ENCODE measurements at places on chromosomes 7 and 10.

DNA sequence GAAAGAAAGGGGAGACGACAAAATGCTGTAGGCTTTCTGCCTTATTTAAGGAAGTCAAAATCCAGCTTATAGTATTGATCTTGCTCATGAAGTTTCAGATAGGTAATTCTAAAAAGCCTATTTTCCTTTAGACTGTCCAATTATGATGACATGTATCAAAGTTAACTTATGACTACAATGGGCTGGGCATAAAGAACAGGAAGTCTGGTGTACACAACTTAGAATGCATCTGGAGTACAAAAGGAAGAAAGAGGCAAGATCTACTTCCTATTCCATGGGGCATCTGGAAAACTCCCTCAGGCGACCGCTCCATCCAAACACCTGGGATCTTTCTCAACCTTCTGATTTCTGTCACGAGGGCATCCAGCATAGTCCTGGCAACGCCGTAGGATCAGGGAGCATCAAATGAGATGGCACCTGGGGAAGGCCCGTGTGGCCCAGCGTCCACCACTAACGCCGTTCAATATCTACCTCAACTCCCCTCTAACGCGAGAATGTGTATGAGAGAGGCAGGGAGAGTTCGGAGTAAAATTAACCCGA lies 512 bp downstream of the FAM24B start:
- no peak for DNase-seq

DNA sequence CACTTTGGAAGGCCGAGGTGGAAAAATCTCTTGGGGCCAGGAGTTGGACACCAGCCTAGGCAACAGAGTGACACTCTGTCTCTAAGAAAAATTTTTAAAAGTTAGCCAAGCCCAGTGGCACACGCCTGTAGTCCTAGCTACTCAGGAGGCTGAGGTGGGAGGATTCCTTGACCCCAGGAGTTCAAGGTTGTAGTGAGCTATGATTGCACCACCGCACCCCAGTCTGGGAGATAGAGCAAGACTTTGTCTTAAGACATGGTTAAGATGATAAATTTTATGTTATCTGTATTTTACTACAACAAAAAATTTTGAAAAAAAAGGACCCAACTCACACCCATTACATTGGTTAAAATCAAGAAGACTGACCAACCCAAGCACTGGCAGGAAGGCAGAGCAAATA lies 44.4 kb upstream of the SMARCD3 start:
- DNase-seq: no peak

DNA sequence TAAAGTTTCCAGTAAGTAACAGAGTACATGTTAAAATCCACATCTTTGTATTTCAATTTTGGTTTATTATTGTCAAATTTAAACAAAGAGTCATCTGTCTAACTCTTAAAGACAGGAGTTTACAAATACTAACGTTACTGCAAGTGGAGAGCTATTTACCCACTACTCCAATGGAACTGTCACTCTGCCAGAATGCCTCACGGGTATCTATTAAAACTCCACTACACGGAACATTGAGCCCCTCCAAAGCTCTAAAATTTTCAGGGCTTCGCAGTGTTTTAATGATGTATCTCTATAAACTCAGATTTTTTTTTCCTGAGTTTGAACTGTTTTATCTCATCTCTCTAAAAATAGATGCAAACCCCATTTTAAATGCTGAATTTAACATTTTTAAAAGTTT lies 388.7 kb upstream of the SEMA3A start:
- DNase-seq: no peak

DNA sequence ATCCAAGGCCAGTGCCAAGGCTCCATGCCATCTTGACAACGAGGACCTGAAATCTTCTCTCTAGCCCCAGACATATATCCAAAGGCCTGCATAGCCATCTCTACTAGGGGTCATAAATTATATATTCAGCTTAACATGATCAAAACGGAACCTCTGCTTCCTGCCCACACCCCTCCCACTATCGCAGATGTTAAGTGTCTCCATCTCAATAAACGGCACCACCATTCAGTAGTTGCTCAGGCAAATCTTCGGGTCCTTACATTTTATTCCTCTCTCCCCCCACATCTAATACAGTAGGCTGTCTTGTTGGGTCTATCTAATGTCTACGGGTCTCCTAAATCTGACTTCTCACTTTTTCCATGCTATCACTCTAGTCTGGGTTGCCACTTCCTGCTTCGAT lies 201.1 kb upstream of the PLXNA4 start:
- no peak for DNase-seq

DNA sequence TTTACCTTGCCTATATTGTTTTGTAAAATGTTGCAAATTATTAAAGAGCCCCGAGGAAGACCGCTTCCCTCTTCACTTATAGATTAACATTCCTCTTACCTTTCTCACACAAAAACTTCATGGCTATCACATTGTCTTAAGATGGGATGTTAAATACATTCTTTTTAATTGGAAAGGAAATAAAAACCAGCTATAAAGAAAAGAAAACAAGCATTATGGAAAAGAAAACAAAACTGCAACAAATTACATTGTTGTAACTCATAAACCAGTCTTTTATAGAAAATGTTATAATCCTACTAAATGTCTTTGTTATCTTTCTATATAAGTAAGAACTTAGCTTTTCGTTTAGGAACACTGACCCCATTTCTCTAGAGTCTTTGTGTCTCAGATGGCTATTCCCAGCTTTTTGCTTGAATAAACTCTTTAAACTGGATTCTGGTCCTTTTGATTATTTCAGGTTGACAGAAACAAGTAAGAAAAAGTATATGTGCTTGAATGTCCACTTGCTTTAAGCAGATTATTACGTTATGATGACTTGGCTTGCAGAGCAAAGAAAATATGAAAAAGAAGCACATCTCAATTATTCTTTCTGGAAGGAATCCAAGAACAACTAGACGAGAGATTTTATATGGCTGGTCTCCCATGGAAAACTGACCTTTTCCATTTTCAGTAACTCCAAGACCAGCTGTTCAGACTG lies 128.2 kb downstream of the AKR1D1 start:
- no peak for DNase-seq

DNA sequence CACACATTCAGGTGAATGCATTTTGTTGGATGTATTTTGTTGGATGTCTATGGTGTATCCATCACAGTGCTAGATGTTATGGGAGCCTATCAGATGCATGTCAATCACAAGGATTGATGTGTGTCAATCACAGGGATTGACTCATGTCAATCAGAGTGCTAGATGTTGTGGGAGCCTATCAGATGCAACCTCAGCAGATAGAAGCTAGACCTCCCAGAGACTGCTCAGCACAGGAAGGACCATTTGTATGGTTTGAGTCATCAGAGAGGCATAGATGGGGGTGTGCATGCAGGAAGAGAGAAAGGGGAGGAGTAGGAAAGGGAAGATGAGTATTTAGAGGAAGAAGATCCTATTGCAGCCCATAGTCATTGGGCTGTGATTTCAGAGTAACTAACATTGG lies 48.3 kb upstream of the PITRM1 start:
- no peak for DNase-seq

DNA sequence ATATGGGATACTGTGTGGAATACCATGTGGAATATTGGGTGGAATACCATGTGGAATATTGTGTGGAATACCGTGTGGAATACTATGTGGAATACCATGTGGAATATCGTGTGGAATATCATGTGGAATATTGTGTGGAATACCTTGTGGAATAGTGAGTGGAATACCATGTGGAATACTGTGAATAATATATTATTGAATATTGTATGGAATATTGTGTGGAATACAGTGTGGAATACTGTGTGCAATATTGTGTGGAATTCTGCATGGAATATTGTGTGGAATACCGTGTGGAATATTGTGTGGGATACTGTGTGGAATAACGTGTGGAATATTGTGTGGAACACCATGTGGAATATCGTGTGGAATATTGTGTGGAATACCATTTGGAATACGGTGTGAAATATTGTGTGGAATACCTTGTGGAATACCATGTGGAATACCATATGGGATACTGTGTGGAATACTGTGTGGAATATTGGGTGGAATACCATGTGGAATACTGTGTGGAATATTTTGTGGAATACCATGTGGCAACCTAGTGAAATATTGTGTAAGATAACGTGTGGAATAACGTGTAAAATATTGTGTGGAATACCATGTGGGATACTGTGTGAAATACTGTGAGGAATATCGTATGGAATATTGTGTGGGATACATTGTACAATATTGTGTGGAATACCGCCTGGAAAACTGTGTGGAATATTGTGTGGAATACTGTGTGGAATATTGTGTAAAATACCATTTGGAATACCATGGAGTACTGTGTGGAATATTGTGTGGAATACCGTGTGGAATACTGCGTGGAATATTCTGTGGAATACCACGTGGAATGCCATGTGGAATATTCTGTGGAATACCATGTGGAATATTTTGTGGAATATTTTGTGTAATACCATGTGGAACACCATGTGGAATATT lies 133.9 kb upstream of the CHST15 start:
- no peak for DNase-seq

DNA sequence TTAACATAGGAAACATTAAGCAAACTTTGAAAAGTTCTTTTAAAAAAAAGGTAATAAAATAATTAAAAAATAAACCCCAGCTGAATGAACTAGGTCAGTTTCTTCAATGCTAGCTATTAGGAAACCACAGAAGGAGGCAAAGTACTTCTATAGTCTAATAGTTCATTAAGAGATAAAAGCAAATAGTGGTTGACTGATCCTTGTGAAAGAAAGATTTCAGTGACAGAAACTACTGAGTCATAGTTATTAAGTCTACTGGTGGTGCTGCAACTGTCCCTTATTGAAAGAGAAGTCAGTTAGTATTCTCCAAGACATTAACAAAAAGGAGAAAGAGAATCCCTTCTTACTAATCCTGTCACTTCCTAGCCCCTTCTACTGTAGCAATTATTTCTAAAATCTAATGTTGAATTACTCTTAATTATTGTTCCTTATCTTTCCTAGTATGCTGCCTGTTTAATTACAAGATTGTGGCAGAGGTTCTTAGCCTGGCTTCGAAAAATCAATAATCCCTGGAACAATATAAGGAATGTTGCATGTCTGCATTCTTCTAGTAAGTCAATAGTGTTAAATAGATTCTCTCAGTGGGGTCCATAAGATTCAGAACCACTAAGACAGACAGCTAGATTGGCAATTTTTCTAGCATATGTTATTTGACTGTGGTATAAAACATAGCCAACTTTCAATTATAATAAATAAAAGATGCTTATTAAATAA lies 18.2 kb downstream of the TCTN3 start:
- no peak for DNase-seq

- DNase-seq: no peak
These were observed 20.5 kb upstream of the PPP1R3C start for GRCh38 chr10:91653219-91653870.

DNA sequence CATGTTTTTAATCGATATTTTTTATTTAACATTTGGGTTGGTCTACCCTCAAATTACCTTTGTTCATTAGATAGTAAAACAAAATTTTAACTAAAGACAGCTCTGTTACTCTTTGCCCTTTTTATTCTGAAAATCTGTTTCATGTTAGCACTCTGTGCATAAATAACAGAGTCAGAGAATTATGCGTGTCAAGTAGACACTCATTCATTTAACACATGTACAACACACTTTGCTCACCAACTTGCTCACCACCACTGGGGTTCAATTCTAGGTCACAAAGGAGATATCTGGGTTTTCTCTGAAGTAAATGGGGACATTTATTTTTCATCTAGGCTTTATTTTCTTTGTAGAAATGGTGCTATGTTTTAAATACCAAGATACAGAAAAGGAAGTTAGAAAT lies 457.4 kb upstream of the SEMA3D start:
- DNase-seq: no peak

GRCh38 chr7:69885431-69885830 lies 287.2 kb downstream of the AUTS2 start:
- DNase-seq: no peak

DNA sequence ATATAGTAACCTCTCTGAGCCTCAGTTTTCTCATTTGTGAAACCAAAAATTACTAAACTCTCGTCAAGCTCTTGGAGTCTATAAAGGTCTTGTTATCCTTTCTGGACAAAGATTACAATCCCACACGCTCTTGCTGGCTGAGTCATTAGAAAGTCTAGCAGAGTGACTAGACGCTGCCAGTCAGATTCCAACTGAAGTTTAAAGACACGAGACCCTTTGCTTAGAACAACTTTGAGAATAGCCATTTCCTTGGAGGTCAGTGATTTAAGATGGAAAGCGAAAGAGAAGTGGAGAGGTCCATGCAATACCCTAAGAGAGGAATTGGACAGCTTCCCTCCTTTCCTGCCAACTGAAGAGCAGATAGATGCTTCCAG lies 119.5 kb downstream of the APBB1IP start:
- DNase-seq: no peak

- DNase-seq: no peak
These were observed 284.3 kb downstream of the SKAP2 start for GRCh38 chr7:26580064-26580591.

DNA sequence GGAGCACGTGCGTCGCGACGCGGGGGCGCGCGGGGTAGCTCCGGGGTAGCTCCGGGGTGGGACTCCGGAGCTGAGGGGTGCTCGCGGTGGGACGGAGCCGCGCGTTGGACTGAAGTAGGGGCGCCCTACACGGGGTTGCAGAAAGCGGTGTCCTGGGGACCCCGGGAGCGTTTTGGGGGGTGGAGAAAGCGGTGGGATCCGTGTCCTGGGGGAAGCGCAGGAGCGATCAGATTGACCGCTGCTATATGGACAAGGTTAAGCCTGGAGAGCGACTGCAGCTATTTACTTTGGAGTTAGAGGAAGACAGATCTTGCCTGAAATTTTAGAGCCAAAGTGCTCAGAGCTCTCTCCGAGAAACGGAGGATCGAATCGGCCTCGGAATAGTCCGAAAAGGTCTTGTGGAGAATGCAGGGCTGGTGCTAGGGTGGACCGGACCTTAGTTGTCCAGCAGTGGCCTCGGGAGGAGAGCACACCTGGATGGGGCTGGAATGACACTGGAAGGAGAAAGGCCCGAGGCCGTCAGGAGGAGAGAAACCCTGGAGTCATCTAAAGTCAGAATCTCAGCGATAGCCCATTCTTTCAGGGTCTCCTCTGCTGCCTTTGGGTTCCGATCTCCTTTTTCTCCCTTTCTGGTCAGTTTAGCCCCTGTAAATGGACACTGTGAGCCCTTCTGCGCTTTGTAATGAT lies 564 bp downstream of the PDSS1 start:
- DNase-seq: no peak

- DNase-seq: no peak
These were observed 112.0 kb downstream of the PFKFB3 start for GRCh38 chr10:6314620-6315205.

GRCh38 chr10:79552143-79552542 lies 8.1 kb downstream of the SFTPA2 start:
- DNase-seq: no peak

- DNase-seq: no peak
These were observed 169.6 kb upstream of the FAM171A1 start for GRCh38 chr10:15540727-15541126.

GRCh38 chr10:11081408-11081807 lies 63.7 kb downstream of the CELF2 start:
- no peak for DNase-seq

- DNase-seq: no peak
These were observed 287 bp downstream of the DCLRE1A start for GRCh38 chr10:113853578-113854012.

DNA sequence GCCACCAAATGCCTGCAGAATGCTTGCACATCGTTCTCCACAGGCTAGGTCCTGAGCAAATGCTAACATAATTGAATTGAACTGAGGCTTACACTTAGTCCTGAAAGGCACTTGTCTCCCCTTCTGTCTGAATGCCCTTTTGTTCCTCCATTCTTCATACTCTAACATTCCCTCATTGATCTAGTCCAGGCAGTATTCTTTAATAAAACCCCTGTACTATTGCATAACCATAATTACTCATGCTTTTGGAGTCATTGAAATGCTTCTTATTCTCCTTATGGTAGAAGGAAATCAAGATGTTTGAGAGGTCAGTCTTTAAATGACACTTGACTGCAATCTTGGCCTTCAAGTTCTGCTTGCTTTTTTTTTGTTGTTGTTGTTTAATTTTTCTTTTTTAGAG lies 7.1 kb downstream of the PI4K2A start:
- no peak for DNase-seq

Measured in activated T-cell treated with anti-CD3 and anti-CD28 coated beads for 4 hours (primary cell).